ENCODE measurements at places on chromosomes 7 and 10.

DNA sequence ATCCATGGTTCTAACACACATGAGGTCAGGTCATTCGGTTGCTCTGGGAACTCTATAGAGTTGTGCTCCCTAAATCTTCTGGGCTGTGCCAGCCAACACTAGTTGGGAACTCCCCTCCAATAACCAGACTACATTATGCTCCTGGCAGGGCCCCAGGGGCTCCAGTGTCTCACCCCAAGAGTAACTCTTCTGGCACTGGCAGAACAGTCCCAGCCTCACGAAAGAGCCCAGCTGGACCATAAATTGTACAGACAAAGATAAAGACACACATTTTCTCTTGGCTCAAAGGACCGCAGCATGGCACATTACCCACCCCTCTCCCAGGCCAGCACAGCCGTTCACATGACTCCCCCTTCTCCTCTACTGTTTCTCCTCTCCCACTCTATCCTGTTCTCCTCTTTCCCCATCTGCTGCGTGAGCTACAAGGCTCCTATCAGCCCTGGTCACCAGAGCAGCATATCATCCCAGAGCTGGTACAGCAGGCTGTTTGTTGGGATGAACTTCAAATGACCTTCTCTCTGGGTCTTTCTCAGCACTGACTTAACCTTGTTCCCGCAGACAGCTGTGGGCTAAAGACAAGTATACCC lies 230.6 kb downstream of the PLXNA4 start:
- DNase-seq, result no peak

DNA sequence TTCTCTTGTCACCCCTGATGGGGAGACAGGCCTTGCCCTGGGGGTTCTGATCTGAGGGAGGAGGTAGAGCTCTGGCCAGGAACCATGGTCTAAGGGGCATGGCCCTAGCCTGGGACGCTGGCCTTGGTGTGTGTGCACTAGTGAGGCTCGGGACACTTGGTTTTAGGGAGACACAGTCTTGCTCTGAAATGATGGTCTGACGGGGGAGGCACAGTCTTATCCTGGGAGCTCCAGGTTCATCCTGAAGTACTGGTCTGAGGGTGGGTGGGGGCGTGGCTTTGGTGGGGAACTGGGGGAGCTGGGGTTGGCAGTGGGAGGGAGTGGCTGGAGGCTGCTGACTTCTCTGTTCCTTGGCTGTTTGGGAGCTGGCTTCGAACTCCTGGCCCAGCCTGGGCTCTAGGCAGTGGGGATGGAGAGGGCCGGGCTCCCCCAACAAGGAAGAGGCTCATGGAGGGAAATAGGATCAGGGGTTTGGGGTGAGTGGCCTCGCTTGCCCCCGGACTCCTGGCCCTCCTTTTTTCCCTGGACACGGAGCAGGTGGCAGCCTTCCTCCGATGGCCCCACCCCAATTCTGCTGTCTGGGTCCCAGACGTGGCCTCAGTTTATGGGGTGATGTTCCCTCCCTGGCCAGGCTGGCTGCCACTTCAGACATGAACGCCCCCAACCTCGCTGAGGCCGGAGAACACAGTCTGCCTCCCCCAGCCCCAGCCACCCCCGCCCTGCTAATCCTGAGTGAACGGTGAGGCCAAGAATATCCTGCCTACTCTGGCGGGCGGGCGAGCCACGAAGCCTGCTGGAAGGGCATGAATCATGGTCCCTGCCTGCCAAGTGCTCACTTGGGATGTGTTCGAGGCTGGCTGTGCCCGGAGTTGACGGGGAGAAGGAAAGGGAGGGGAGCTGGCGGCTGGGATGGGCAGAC lies 43.5 kb downstream of the TMEM270 start:
- DNase-seq, result no peak

DNA sequence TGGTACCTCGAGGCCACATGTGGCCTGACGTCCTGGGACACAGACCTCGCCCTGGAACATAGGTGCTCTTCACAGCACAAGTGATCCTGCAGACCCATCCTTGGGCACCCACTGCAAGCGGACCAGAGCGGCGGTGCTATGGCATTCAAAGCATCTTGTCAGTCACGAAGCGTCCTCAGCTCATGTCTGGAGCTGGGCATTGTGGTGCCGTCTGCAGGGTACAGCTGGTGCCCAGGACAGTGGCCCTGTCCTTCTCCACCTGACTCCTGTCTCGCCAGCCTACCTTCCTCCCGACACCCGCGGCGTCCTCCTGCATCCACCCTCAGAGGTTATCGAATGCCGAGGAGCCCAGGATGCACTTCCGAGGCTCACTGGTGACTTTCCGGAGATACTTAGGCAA lies 26.5 kb downstream of the ADGRA1 start:
- DNase-seq, result no peak

DNA sequence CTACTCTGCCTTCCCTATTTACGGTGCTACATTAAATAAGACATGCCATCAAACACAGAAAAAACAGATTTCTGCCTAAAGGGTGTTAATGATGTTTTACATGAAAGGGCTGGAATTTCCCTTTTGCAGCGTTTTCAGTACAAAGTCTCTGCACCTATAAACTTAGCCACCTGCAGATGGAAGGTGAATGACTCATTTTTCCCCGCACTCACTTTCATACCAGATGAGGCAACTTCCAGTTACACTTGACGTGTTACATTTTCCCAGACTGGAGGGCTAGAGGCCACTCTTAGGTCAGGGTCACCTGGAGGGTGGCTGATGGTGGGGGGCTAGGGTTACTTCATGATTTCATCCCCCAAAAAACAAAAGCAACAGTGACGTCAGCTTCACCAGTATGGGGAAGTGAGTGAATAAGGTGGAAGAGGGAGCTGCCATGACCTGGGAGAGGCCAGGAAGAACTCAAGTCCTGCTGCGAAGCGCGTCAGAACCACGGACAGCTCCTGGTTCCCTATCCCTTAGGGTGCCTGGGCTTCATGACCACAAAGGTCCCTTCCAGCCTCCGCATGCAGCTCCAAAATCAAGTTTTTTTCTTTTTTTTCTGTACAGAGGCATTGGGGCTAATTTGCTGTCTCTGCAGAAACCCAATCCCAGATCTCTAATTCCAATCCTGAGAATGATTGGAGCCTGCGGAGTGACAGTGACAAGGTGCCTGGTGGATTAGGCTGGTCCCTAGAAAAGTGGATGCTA lies 94.0 kb downstream of the ADARB2 start:
- DNase-seq, result no peak

- no peak for DNase-seq
These were observed 9.3 kb upstream of the TMEM270 start for GRCh38 chr7:73851410-73852338.

DNA sequence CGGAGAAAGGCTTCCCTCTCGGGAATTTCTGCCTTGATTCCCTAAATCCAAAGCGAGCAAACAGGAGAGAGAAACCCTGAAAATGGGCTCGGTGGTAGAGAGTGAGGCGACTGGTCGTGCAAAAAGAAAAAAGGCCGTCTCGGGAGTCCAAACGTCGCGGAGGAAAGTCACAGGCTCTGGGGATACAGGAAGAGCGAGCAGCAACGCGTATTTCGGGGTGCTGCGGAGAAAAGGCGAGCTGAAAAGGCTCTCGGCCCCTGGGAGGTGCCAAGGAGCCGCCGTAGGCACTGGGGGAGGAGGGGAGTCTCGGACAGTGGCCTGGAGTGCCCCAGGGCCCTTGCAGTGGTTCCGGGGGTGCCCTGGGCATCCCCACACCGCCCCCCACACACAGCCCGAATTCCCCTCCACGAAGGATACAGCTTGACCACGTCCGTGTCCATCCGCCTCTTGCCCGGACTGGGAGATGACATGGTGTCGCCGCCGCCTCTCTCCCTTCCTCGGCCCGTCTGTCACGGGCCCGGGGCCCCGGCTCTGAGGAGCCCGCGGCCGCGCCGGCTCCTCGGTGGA lies 591 bp downstream of the UBE2H start:
- DNase-seq, result no peak

- DNase-seq, result no peak
These were observed 118.3 kb downstream of the DGKI start for GRCh38 chr7:137728426-137728825.

- no peak for DNase-seq
These were observed 461.7 kb upstream of the GALNT17 start for GRCh38 chr7:70670288-70670687.

GRCh38 chr7:69670701-69671100 lies 72.4 kb downstream of the AUTS2 start:
- no peak for DNase-seq

DNA sequence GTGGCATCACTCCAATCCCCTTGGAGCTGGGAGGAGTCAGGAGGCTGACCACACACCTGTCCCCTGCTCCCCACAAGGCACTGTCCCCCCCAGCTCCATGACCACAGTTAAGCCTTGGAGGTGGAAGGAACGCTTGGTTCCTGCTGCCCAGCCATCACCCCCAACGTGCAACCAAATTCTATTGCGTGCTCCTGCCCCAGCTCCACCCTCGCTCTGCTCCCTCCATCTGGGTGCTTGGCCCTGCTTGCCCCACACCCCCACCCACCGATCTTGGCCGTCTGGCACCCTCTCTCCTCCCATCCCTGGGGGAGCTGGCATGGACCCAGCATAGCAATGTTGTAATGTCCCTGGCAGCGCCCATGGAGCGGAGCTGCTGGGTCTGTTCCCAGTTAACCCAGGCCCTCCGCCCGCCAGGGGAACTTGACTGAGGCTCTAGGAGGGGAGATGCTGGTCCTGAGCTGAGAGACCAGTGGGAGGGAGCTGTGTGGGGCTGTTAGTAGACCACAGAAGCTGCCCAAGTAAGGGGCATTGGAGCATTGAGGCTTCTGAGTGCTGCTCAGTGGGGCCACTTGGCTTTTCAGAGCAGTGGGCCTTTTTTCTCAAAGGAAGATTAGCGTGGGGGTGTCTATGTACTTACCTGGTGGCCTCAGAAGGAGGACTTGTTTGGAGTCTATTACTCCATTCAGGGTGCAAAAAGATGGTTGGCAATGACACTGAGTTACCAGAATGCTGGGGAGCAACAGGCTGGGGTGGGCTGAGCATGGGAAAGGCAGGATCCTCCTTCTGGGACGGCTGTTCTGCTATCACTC lies 1.1 kb downstream of the EPHB6 start:
- DNase-seq, result no peak
